ENCODE measurements at places on chromosomes 5 and 9.
A peak's percentile ranks its signal among the peaks of the same experiment; 100 is the strongest.

DNA sequence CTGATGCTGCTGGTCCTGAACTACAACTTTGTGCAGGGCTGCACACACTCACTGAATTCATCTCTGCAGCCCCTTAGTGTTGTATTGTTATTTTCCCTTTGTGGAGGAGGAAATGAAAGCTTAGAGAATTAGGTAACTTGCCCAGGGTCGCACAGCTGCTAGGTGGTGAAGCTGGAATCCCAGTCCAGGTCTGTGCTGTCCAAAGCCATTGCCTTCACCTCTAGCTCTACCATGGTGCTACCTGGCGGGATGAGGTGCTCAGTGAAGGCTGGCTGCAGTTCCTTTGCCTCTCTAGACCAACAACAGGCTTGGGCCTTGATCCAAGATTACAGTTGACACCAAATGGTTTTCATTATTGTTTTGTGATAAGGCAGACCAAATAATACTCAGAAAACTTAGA, 177.8 kb upstream of the PITX1 start:
- no peak overlapping the region for H3K4me3 ChIP-seq
- H3K27me3 ChIP-seq: no peaks in the 10 kb centered on the region
- no peaks in the 10 kb centered on the region for H3K36me3 ChIP-seq

GRCh38 chr5:65021527-65022226, 252.9 kb downstream of the CWC27 start:
- H3K27me3 ChIP-seq: no peaks in the 10 kb centered on the region
- no peak overlapping the region for H3K4me3 ChIP-seq
- H3K36me3 ChIP-seq: no peaks in the 10 kb centered on the region
- H3K27ac ChIP-seq: no peak overlapping the region

GRCh38 chr5:150358261-150359095, 981 bp downstream of the TCOF1 start:
- H3K27ac ChIP-seq: peak overlapping the region; percentile 52
- H3K4me1 ChIP-seq: peaks cover 24% of the 10 kb centered on the region
- H3K4me3 ChIP-seq: peak overlapping the region; percentile 61

GRCh38 chr5:72857396-72857795, 40.9 kb downstream of the TNPO1 start:
- DNase-seq: no peak
- H3K27ac ChIP-seq: no peak overlapping the region
- peaks cover 6% of the 10 kb centered on the region for H3K4me1 ChIP-seq
- no peaks in the 10 kb centered on the region for H3K27me3 ChIP-seq
- no peak overlapping the region for H3K4me3 ChIP-seq
- H3K36me3 ChIP-seq: no peaks in the 10 kb centered on the region

- H3K27ac ChIP-seq: no peak overlapping the region
- DNase-seq: no peak
- no peaks in the 10 kb centered on the region for H3K36me3 ChIP-seq
- no peak overlapping the region for H3K4me3 ChIP-seq
Observed at GRCh38 chr9:93983875-93984274, 28.7 kb upstream of the BARX1 start.

GRCh38 chr5:66511491-66511890, 84.7 kb upstream of the MAST4 start:
- no peak overlapping the region for H3K4me3 ChIP-seq
- no peaks in the 10 kb centered on the region for H3K36me3 ChIP-seq
- no peaks in the 10 kb centered on the region for H3K4me1 ChIP-seq
- no peaks in the 10 kb centered on the region for H3K27me3 ChIP-seq
- H3K27ac ChIP-seq: no peak overlapping the region
- DNase-seq: no peak

GRCh38 chr9:116844621-116845020, 157.5 kb downstream of the TRIM32 start:
- no peak overlapping the region for H3K4me3 ChIP-seq
- no peaks in the 10 kb centered on the region for H3K27me3 ChIP-seq
- no peak overlapping the region for H3K27ac ChIP-seq
- DNase-seq: no peak

DNA sequence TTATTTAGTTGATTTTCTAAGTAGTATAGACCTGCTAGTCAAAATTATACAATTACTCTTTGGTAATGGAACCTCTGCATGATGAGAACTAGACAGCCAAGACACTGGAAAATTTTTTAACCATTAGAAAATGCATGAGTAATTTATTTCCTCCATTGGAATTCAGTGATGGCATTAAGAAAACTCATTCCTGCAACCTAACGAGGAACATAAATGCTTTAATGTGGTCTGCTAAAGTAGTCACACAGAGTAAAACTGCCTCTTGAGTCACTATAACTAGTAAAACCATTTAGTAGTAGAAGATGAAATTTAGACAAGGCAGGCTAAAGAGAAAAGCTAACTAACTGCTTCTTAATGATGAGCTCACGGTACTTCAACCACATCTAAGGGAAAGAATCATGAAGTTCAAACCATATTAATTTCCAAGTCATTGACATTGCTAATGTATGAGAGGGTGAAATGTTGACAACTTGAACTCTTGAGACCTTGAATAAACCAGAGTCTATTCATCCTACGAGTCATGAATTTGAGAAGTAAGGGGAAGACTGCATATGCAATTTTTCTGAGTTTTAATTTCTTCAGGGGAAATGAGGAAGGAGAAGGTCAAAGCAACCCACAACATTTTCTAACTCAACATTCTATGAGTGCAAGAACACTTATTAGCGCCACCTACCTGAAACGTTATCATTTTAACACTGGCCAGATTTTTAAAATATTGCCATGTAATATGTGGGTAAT, 74.4 kb downstream of the GLIS3 start:
- no peak for DNase-seq
- no peak overlapping the region for H3K27ac ChIP-seq
- no peaks in the 10 kb centered on the region for H3K27me3 ChIP-seq
- H3K4me3 ChIP-seq: no peak overlapping the region
- H3K4me1 ChIP-seq: no peaks in the 10 kb centered on the region

DNA sequence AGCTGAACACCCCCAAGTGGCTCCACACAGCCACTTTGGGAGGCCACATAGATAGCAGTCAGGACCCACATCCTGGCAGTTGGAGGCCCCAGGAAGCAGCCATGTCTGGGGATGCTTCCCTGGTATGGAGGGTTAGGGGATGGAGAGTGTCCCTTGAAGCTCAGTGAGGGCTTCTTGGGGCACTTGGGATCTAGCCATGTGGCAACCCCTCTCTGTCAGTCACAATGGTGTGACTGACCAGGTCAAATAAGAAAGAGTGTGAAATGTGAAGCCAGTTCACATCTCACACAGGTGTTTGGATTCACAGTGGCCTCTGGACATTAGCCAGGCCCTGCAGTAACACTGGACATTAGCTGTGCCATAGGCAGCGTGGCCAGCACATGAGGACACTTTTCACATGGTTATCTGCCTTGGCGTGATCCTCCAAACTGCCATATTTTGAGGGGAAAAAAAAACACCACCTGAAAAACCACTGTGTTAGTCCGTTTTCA, 53.9 kb upstream of the IL17B start:
- no peaks in the 10 kb centered on the region for H3K27me3 ChIP-seq
- no peaks in the 10 kb centered on the region for H3K36me3 ChIP-seq
- no peaks in the 10 kb centered on the region for H3K4me1 ChIP-seq
- no peak overlapping the region for H3K27ac ChIP-seq
- no peak for DNase-seq

DNA sequence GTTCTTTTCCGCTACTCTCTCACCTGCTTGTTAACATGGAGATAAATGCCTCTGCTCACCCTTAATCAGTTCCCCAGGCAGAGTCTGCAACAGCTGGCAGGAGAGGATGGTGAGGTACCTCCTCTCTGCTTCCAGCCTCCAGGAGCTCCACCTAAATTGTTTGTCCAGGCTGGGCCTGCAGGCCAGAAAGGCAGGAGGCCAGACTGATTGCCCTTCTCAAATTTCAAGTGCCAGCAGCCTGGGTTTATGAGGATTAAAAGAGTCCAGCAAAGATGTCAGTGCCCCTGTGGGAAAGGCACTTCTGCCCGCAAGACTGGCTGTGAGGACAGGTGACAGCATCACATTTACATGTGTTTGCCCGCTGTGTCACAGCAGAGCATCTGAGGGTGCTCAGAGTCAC, 19.8 kb downstream of the CORO2A start:
- H3K4me3 ChIP-seq: no peak overlapping the region
- H3K36me3 ChIP-seq: no peaks in the 10 kb centered on the region
- H3K27me3 ChIP-seq: no peaks in the 10 kb centered on the region
- H3K4me1 ChIP-seq: peaks cover 21% of the 10 kb centered on the region
- no peak for DNase-seq

DNA sequence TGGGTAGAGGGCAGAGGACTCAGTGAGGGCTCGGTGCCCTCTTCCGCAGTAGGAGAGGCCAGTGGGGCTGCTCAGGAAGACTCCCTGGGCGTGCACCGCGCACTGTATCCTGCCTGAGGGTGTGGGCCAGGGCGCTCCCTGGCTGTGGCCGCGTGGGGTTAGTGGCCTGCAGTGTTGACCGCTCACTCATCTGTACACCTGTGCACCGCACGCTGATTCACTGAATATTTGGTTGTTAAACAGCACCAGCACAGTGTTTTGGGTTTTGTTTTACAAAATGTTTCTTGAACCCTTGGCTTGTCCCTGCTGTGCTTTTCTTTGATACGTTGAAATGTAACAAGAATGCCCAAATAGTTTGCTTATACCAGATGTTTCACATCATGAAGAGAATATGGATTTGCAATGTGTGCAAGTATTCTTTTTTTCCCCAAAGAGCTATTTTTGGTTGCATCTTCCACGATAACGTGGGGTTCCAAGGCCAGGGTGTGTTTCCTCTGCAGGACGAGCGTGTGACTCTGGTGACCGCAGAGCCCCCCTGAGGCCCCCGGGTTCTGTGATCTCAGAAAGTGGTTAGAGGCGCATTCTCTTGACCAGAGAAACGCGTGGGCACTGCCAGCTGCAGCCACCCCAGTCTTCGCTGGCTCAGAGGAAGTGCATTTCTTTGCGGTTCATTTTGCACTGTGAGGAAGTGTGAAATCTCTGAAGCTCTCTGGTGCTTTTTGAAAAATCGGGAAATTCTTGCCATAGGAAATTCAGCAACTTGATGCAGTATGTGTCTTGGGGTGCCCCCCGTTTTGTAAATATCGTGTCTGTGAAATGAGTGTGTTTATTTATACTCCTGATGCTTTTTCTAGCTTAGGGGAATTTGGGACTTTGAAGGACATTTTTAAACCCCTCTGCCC, 46.9 kb downstream of the AHRR start:
- no peak overlapping the region for H3K4me3 ChIP-seq
- H3K27ac ChIP-seq: peak overlapping the region; percentile 47
- no peak for DNase-seq
- peaks cover 27% of the 10 kb centered on the region for H3K4me1 ChIP-seq
- H3K27me3 ChIP-seq: no peaks in the 10 kb centered on the region

All from hepatocyte (in vitro differentiated cells).